Smooth muscle cell of the brain vasculature (primary cell): ENCODE measurements at places on chromosomes 4 and X.

DNA sequence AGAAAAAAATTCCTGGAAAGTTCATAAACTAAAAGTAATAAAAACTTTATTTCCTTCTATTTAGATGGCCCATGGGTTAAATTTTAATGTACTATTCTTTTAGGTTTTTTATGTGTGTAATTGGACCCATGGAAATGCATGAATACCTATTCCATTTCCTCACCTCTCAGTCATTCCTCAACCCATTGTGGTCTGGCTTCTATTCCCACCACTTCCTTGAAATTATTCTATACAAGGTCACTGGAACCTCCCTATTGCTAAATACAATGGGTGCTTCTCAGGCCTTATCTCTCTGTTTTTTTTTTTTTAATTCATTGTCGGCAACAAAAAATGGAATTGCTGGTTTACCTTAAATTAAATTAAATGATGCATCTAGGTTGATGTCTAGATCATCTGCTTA lies 17.2 kb downstream of the SLC39A8 start:
- DNase-seq, result no peak

- DNase-seq, result peak; percentile 23
Measured at GRCh38 chrX:104343428-104344129, 88.8 kb upstream of the ESX1 start.

GRCh38 chrX:113529426-113530013 lies 688.9 kb upstream of the AMOT start:
- no peak for DNase-seq

DNA sequence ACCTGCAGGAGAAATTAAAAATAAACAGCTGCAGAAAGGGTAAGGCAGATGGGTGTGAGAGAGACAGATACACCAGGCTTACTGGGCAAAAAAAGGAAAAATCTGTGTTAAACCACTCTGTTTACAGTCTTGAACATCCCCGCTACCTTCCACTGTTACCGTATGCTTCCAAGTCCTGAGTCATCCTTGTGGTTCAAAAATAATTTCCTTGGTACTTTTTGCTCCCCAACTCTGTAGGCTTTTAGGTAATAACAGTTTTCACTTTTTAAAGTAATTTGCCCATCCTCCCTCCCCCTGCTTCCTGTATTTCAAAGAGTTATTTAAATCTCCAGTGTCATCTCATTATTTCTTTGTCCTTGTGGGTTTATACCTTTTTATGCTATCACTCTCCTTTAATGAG lies 210.1 kb upstream of the FAT4 start:
- no peak for DNase-seq

- no peak for DNase-seq
Measured at GRCh38 chr4:70818173-70818855, 21.4 kb downstream of the GRSF1 start.

DNA sequence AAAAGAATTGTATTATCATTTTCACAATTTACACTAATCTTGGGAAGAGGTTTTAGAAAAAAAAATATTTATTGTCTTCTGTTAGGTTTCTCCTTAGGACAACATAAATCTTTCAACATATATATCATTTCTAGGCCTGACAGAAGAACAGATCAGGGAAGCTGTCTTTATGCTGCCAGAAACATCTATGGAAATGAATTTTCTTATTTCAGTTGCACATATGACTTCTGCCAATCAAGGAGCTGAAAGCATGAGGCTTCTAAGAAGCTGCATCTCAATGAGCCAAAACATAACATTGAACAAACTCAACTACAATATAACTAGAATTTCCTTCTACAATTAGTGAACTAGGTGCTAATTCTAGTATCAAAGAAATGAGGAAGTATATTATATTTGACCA lies 258.4 kb downstream of the MAPK10 start:
- no peak for DNase-seq

- no peak for DNase-seq
Measured at GRCh38 chr4:64417974-64418373, 8.7 kb upstream of the TECRL start.

- peak; percentile 61 for DNase-seq
Measured at GRCh38 chr4:8589823-8590545, 2.6 kb upstream of the CPZ start.
